ENCODE measurements at places on chromosomes 11 and 22.

DNA sequence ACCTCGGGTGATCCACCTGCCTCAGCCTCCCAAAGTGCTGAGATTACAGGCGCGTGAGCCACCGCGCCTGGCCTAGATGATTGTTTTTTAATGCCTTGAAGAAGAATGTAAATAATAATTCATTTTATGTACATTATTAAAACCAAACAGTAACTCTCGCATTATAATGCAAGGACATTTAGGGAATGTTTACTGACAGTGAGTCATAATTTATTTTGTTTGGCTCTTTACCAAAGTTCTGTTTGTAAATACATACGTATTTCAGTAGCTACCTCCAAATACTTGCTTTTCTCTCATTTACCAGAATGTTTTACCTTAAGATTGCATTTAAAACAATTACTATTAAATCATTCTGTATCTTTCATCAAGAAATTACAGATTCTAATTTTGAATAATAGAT lies 3.0 kb downstream of the RAB39A start:
- no peak for DNase-seq

DNA sequence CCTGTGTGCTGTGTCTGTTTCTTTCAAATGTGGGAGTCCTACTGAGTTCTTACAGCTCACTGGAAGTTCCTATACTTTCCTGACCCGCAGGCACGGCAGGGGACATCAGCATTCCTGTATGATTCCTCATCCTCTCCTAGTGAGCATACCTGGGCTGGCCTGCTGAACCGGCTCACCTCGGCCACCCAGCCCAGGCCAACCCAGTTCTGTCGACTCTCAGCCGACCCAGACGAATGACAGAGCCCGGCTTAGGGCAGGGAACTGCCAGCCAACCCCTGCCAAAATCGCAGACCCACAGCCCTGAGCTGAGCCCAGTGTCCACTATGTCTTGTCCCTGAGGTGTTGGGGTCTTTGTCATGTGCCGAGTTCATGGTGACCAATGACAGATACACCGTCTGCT lies 339.7 kb downstream of the BRD1 start:
- no peak for DNase-seq

GRCh38 chr11:36500315-36500721 lies 9.8 kb downstream of the TRAF6 start:
- DNase-seq, result no peak

DNA sequence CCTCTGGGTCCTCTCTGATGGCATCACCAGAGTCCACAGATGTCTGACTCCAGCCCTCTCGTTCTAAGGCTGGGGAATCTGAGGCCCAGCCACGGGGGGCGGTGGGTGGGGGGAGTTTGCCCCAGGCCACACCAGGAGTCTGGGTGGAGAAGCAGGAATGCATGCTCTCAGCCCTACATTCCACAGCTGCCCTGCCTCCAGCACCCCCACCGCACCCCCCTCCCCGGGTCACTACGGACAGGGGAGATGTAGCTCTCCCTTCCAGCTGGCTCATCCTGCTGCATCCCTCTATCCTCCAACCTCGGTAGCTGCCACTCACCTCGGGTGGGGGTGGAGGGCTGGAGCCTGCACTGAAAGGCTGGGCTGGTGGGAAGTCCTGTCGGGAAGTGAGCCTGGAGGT lies 2.3 kb upstream of the PVALB start:
- DNase-seq, result no peak

DNA sequence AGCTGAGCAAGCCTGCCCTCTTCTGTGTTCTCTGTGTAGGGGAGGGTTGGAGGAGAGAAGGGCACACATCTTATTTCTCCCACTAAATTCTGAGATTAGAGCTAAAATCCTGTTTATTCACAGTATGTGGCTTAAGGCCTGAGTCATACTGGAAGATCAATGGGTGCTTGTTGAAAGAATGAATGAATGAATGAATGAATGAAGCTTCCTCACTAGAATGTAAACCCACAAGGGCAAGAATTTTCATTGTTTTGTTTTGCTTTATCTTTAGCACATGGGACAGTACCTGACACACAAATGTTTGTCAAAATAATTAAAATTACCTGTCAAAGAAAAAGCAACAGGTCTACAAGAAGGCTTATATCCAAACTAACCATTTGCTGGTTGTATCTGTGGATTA lies 50.6 kb upstream of the PAK1 start:
- DNase-seq, result no peak
